ENCODE measurements at places on chromosomes 2 and 18. TPM values are rescaled to one million over a fixed set of nuclear protein-coding genes. Genes with fewer than 3 reads are reported as not detected.

The KCNF1 gene
- 0.81 TPM for total RNA-seq

The IL36RN gene
- not detected for total RNA-seq

The ATP9B gene
- 40.2 TPM for total RNA-seq

The C2orf15 gene
- total RNA-seq, result not detected

The PAPOLG gene
- total RNA-seq, result 15.5 TPM

The SGO2 gene
- 3.3 TPM for total RNA-seq

The ELP2 gene
- 51.7 TPM for total RNA-seq

The KIAA1328 gene
- total RNA-seq, result 14.7 TPM

The ZNF512 gene
- 35.3 TPM for total RNA-seq

The UGT1A8 gene
- not detected for total RNA-seq

The SOX11 gene
- 2.8 TPM for total RNA-seq

The REG1B gene
- total RNA-seq, result not detected

The NCKAP5 gene
- under 0.01 TPM for total RNA-seq

The DSEL gene
- total RNA-seq, result 7.9 TPM

The NEU2 gene
- not detected for total RNA-seq

Data from sigmoid colon (tissue), 7 donors.